Effector CD8-positive, alpha-beta T cell (primary cell): ENCODE measurements at places on chromosomes 7 and 10.

GRCh38 chr10:131198401-131198800 lies 113.1 kb downstream of the TCERG1L start:
- DNase-seq = no peak

DNA sequence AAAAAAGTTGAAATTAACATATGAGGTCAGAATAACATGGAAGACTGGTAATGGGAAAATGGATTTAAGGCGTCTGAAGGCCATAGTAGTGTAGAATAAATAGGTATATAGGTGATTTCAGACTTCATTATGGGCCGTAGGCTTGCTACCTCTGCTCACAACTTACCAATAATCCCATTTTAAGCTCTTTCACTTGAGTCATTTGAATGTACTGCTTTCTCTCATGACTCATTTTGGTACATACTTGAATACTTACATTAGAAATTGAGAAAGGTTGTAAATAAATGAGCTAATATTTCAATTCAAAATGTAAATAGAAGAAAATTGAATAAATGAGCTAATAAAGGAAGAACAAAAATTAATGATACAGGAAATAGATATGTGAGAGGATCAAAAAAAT lies 42.2 kb upstream of the NEUROD6 start:
- DNase-seq = no peak

- no peak for DNase-seq
Observed at GRCh38 chr10:29941476-29941875, 117.9 kb downstream of the JCAD start.

- no peak for DNase-seq
Observed at GRCh38 chr7:36154255-36155212, 1.5 kb downstream of the EEPD1 start.

DNA sequence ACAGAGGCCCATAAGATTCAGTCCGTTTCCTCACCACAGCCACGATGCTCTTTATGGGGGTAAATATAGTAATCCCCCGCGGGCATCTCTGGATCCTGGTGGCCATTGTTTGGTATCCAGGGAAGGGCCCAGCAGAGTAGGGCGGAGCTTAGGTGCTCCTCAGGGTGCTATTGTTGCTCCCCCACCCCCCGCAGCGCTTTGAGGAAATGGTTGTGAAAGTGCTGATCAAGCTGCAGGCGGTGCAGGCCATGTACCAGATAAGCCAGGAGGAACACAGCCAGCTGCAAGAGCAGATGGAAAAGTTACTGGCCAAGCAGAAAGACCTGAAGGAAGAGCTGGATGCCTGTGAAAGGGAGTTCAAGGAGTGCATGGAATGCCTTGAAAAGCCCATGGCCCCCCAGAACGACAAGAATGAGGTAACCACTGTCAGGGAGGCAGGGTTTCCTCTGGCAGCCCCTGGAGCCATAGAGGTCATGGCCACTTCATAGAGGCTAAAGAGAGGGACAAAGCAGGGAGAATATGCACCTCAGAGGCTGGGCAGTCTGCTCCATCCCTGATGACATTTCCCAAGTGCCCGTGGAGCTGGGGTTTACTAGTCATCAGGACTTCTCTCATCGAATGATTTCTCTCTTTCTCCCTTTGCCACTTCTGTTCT lies 17.6 kb upstream of the FLNC start:
- DNase-seq = no peak

GRCh38 chr7:105188201-105188600 lies 174.2 kb downstream of the KMT2E start:
- DNase-seq = no peak

DNA sequence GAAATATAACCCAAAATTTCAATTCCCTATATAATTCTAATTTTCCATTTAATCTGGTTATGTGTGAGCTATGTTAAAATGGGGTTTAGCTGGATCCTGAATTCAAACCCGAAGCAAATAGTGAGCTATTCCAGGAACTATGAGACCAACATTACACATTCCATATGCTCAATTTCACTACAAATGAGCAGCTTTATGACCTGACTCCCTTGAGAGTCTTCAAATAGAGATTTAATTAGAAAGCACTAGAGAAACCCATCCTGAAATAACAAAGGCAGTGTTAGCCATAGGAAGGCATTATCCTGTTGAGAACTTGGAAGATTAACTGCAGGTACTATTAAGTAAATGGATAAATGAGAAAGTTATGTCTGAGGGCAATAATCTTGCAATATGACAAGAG lies 890.0 kb downstream of the GRM8 start:
- no peak for DNase-seq

- no peak for DNase-seq
Observed at GRCh38 chr7:95427914-95428516, 6.8 kb downstream of the PON2 start.

GRCh38 chr10:82319562-82319961 lies 444.6 kb downstream of the NRG3 start:
- DNase-seq = no peak

- DNase-seq = no peak
Observed at GRCh38 chr10:71963351-71964097, 671 bp upstream of the CHST3 start.

GRCh38 chr10:127402596-127403409 lies 146.3 kb upstream of the NPS start:
- DNase-seq = no peak

GRCh38 chr7:114650491-114650890 lies 235.9 kb downstream of the FOXP2 start:
- no peak for DNase-seq

- no peak for DNase-seq
Observed at GRCh38 chr7:115024276-115024675, 102.4 kb downstream of the MDFIC start.

- no peak for DNase-seq
Observed at GRCh38 chr7:133863362-133864061, 263.6 kb upstream of the LRGUK start.

GRCh38 chr10:110566472-110567200 lies 859 bp upstream of the SMC3 start:
- no peak for DNase-seq

DNA sequence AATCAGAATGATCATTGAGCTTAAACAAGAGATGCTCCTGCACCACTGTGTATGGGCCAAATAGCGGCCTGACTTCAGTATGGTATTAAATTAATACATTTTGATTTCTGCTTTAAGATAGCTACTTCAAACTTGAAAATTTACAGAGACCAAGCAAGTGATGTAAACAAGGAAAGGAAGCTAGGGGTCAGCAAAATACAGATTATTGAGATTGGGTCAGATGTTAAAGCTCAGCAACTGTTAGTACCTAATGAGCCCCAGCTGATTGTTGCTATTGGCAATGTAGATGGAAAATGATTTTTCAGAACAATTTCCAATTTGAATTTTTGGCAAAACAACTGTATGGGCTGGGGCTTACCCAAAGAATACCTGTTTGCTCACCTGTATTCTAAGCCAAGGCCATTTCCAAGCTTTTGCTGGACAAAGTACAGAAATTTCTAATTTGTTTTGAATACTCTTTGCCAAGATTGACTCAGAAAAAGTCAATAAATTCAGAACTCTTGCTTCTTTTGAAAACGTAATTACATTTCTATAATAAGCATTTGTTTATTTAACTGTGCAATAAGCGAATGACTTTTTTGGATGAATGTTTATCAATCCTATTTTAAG lies 23.0 kb upstream of the DLD start:
- no peak for DNase-seq

DNA sequence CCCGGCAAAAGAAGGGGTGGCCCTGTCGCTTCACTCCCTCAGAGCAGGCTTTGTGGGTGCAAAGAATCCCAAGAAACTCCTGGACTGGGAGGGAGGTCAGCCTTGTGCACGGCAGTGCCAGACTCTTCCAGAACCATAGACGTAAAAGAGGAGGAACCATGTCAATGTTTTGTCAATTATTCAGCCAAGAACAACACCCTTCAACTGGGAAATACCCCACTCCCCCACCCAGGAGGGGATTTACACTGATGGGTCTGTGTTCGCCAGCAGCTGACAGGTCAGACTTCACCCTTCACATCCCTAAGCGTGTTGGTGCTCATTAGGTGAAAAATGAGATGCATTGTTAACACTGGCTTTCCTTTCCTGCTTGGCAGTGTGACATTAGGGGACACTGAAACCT lies 116.8 kb upstream of the BMPER start:
- no peak for DNase-seq

- no peak for DNase-seq
Observed at GRCh38 chr10:75528392-75528791, 97.0 kb downstream of the LRMDA start.

DNA sequence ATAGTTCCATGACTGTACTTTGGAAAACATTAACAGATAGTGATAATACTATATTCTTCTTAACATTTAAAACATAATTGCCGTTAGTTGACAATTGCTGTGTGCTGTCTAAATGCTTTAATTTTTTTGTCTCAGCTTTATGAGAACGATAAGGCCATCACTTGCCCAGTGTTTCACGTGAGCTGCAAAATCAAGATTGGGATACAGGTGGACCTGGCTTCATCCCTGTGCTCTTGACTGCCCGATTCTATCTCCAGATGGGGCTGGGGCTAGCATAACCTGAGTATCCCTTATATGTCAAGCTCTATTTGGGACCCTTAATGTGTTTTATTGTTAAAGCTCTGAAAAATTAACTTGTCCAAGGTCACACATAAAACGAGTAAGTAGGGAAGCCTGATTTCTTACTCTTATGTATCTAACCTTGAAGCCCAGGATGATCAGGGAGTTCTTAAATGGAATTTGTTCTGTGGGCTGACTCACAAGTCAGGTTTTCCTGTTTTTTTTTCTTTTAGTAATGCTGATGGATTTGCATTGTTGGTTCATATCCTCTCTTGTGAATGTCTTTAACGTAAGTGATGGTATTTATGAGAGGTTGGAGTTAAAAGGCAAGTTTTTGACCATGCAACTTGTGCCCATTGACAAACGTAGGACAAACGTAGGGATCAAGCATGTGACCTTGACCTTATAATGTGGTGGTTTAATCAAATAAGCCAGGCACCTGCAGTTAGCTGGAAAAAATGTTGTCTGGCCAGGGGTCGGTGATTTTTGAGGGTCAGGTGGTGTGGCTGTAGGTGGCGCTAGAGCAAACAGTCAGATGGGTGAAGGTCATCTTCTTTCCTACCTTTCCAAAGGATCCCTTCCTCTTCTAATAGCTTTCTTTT lies 3.6 kb downstream of the PRKAR2B start:
- no peak for DNase-seq

- no peak for DNase-seq
Observed at GRCh38 chr7:116812860-116813259, 49.5 kb upstream of the CAPZA2 start.

DNA sequence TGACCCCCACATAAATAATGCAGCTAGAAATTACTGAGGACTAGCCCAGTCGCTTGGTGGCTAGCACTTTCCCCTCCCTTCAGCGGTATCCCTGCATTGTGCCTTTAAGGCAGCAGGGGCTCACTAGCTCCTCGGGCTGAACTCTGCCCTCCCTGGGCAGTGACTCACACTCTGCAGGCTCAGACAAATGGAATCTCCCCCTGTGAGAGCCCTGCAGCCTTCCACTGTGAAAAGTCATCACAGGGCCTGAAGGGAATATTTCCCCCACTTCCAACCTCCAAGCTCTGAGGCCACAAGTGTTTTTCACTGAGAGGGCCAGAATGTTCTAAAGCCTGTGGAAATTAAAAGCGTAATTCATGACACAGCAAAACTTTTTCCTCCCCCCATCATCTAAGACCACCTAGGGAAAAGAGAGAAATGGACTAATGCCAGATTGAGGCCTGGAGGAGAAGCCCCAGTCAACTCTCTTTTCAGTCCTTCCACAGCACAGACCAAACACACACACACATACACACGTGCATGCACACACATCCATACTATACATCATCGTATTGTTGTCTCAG lies 93.6 kb upstream of the COL1A2 start:
- no peak for DNase-seq

- DNase-seq = no peak
Observed at GRCh38 chr7:93958651-93959050, 37.1 kb downstream of the GNG11 start.

DNA sequence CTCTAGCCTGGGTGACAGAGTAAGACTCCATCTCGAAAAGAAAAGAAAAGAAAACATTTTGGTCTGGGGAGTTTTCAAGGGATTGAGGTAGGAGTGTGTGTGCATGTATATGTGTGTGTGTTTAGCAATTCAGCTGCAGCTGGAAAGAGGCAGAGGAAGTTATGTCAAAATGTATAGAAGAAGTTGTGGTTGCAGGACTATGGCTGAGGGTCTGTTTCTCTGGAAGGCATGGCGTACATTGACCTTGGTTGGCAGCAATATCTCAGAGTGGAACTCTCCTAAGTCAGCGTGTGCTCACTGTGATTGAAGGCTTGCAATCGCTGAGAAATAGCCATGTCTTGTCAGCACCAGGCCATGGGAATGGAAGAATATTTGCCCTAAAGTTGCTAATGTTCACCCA lies 28.6 kb upstream of the RHBDD2 start:
- no peak for DNase-seq

DNA sequence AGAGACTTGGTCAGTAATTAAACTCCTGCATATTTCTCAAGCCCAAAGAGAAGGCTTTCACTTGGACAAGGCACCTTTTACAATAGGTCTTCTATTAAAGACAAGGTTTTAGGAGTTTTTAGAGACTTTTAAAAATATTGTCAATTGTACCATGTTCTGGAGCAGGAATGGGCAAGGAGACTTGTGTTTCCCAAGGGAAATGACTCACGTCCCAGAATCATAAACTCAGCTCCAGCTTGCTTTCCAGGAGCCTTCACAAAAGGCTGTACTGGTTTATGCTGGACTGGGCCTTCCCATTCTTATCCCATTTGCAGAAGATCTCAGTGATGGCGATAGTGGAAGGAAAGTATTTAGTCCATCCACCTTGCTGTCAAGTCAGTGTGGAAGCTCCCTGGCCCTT lies 7.8 kb upstream of the GLI3 start:
- DNase-seq = no peak

GRCh38 chr7:94547126-94547525 lies 37.5 kb downstream of the CASD1 start:
- no peak for DNase-seq

- no peak for DNase-seq
Observed at GRCh38 chr7:47119261-47119865, 462.5 kb downstream of the TNS3 start.

DNA sequence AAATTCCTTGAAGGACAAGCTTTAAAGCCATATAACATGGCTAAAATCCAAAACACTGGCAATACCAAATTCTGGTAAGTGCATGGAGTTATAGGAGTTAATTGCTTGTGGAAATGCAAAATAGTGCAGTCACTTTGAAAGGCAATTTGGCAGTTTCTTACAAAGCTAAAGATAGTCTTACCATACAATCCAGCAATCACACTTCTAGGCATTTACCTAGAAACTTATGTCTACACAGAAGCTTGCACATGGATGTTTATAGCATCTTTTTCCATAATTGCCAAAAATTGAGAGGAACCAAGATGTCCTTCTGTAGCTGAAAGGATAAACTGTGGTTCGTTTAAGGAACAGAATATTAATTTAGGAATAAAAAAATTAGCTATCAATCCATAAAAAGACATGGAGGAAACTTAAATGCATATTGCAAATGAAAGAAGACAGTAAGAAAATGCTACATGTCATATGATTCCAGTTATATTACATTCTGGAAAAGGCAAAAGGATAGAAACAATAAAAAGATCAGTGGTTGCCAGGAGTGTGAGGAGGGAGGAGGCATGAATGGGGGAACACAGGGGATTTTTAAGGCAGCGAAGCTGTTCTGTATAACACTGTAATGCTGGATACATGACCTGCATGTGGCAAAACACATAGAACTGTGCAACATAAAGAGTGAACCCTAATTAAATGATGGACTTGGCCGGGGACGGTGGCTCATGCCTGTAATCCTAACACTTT lies 51.9 kb downstream of the GNAT3 start:
- DNase-seq = no peak
